ENCODE measurements at places on chromosomes 1 and 21.
A peak's percentile ranks its signal among the peaks of the same experiment; 100 is the strongest.

- DNase-seq = peak; percentile 98
These were observed at the start of gene NDUFV3 for GRCh38 chr21:42892931-42893755. NDUFV3 (plus strand) TSS chr21:42893309; CDS start chr21:42893334, 25 bp downstream.

DNA sequence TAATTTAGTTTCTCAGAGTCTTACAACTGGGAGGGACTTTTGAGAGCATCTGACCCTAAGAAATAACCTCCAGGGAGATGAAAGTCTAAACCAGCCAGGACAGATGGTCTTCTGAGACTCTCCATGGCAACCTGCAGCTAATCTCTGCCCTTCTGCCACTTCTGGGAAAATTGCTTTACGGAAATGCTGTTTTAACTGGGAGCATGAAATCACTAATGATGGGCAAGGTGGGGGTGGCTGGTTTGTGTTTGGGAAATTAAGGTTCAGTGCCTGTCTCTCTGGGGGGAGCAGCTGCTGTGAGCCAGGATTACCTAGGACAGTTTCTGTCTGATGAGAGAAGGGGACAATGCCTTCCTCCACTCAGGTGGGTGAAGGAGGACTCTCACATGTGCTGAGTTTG lies 33.2 kb downstream of the ROR1 start:
- DNase-seq = no peak

- DNase-seq = no peak
These were observed 30.2 kb downstream of the NUCKS1 start for GRCh38 chr1:205719762-205720161.

DNA sequence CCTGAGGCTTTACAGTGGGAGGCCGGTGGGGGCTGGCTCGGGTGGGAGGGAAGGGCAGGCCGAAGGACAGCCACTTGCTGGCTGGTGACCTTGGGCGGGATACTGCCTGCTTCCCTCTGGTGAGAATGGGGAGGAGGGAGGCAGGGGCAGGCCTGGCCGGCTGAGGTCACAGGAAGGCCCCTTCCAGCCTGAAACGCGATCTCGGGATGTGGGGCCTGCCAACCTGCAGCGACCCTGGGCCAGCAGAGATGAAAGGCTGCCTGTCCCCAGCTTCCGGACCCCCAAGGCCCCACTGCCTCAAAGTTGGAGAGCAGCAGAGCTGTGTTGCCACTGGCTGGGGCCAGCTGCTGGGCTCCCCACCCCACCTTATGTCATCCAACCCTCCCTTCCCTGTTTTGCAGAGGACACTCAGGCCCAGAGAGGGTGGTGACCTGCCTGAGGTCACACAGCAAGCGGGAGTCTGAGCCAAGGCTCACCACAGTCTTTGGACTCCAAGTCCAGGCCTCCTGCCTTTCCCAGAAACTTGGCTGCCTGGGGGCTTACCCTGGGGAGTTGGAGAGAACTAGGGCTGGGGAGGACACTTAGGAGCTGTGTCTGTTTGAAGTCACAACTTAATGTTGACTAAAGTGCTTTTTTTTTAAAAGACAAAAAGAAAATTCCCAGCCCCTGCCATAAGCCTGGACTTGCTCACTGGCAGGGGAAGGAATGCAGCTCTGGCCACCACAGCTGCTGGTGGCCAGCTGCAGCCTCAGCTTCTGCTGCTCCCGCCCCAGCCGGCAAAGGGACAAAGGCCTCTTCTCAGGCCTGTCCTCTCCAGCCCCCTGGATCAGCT lies 14.8 kb upstream of the WASF2 start:
- DNase-seq = no peak

GRCh38 chr1:3645666-3646355 lies 4.1 kb downstream of the WRAP73 start:
- DNase-seq = no peak

DNA sequence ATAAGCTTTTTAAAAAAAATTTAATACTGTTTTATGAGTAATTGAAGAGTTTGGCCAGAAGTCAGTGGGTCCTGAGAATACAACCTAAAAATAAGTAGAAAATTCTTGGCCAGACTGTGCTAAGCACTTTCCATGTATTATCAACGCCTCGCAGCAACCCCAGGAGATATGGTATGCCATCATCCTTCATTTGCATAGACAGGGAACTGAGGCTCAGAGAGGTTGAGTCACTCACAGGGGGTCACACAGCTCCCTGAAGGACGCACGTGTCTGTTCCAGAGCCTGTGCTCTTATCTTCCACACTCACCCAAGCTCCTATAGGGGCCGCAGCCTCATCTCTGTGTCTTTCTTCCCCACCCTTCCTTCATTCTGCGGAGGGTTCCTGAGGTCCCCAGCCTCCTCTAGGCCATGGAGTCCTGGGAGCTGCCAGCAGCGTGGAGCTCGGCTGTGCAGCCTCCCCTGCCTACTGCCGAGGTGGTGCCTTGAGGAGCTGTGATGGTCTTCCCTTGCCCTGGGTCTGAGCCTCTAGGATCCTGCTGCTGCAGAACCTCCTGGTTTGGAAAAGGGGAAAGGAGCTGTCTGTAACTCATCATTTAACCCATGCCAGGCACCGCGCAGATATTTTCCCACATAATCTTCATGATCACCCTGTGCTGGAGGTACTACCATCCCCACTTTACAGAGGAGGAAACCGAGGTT lies 30.3 kb upstream of the ECE1 start:
- no peak for DNase-seq

DNA sequence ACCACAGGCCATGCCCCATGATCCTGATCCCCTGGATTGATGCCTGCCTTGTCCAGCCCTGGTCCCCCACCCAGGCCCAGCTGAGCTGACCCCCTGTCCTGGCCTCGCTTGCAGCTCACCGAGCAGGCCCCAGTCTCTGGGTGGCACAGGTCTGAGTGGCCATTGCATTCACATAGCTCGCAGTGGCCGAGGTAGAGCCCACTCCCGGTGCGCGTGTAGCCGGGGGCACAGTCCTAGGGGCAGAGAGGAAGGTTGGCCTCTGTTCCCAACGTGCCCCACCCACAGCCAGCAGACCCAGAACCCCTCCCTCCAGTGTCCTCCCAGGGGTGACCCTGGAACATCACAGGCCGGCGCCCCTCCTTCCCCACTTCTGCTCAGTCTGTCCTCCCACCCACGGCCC lies 51.9 kb downstream of the LDLRAD2 start:
- DNase-seq = no peak

- no peak for DNase-seq
These were observed 68.6 kb upstream of the ANGPTL1 start for GRCh38 chr1:178939338-178940067.

- peak; percentile 35 for DNase-seq
These were observed 34.2 kb downstream of the CAMTA1 start for GRCh38 chr1:6819246-6820040.

DNA sequence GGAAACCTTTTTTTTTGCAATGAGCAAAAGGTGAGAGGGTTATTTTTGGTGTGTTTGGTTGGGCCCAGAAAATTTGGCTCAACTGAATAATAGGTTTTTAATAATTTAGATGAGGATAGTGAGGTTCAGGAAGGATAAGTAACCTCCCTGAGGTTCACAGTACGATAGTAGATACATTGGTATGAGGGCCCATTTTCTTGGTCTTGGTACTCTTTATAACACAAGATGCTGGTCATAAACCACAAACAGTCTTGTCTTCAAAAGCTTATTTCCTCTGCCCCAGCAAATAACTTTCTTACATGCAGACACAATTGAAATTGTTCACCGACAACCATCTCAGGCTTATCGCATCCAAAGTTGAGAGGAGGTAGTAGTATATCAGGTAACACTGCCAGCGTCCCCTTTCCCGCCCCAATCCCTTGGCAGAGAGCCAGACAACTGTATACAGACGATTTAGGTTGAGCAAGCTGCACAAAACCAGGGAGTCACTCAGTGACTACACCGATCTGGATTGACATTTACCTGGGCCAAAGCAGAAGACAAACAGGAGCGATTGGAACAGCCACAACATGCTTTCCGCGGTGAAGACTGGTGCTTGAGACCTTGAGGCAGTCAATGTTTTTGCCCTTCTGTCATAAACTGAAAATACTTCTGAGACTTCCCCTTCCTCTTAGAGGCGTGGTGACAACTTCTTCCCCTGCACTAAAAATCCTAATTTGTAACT lies at the start of gene SLAMF6:
Gene SLAMF6 (minus strand): TSS at position 634 of the 724 bp plus-strand sequence. CDS start 63 bp downstream, at position 571.
- DNase-seq = no peak

DNA sequence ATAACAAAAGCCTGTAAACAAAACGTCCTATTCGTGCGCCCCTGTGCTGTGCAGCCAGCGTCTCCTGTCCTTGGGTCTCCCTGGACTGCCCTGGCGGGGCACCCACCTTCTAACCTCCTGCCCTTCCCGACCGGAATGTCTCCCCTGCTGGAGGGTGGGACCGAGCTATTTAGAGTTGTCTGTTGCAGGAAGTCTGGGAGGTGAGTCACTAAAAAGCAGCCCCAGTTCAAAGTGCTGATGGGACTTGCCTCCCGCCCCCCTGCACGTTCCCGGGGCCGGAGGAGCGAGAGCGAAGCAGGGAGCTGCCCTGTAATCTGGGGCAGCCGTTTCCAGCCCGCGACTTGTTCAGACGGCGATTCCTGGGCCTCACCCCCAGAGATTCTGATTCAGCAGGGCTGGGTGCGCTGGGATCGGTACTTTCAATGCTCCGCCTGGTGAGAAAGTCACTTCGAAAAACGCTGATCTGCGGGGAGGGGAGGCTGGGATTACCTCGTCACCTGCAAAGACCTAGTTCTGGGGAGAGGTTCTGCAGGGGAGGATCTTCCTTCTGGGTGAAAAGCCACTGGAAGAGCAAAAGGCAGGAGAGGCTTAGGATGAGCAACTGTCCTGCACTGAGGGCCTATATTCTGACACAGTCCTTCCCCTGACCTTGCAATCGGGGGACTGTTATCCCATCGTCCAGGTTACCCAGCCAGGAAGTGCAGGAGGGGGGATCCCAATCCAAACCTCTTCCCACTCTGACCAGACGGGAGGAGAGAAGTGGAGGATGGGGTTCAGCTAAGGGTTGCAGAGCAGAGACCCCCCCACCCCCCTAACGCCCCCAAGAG lies 1.2 kb upstream of the DHRS3 start:
- DNase-seq = peak; percentile 74

DNA sequence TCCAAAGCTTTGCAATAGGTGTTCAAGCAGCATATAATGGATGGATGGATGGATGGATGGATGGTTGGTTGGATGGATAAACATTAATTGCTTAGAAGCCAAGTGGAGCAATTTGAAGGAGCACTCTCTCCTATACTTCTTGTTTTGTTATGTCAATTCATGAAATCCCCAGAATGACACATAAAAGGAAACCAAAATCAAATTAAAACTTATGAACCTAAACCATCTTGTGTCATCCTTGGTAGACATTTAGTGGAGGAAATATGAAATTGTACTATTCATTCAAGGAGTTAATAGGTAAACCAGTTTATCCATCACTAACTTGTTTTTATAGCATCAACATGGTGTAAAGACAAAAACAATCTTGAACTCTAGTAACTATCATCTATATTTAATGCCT lies 122.5 kb downstream of the NR5A2 start:
- no peak for DNase-seq

DNA sequence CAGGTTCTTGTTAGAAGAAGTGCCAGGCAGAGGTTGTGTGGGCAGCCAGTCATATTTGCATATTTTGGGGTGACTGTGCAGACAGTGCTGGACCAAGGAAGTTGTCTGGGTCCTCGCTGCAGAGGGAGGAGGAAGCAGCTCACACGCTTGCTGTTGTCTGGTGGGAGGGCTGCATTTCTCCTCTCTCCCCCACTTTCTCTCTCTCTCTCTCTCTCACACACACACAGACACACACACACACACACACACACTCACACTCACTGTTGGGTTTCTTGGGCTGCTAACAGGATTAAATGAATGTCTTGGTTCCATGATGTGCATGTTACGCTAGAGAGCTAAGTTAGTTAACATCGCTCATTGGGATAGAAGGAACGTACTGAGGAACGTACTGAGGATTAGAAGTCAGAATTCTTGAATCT lies 72.9 kb downstream of the AGPAT3 start:
- DNase-seq = no peak

DNA sequence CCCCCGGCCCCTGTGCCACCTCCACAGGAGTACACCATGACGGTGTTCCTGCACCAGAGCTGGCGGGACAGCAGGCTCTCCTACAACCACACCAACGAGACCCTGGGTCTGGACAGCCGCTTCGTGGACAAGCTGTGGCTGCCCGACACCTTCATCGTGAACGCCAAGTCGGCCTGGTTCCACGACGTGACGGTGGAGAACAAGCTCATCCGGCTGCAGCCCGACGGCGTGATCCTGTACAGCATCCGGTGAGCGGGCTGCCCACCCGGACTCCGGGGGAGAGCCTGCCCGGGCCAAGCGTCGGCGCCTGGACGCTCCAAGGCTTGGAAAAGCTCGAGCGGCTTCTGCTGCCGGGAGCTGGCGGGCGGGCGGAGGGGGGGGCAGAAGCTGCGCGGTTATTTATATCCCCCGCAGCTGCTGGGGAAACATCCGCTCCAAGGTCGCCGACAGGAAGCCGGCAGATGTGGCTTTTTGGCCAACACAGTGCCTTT lies 6.4 kb downstream of the GABRD start:
- DNase-seq = no peak

DNA sequence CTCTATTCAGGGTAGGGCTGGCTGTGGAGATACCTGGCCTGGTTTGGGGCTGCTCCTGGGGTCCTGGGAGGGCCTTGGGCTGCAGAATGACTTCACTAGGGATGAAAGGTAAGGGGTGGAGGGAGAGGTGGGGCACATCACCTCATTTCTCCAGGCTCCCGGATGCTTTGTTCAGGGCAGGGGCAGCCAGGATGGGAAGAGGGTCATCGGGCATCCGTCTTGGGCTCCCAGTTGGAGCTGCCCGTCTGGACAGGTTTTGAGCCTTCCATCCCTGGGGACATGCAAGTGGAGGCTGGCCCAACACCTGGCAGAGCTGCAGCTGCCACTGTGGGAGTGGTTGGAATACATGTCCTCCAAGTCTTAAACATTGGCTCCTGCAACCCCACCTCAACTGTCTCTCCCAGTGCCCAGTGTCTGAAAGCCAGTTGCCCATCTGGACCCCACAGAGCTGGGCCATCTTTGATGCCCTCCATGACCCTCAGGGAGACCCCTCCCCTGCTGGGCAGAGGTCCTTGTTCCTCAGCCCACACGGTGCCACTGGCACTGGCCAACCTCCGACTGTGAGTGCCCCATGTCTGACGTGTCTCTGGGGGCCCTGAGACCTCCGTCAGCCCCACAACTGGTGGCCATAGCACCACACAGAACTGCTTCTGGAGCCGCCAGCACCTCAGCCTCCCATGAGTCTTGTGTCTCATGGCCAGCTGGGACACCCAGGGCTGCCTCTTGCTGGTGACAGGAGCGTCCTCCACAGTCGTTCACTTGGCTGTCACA lies 52.8 kb downstream of the TRIM11 start:
- no peak for DNase-seq

GRCh38 chr1:246797597-246797996 lies 73.4 kb downstream of the SCCPDH start:
- DNase-seq = no peak

- DNase-seq = no peak
These were observed 101.7 kb upstream of the ETV3 start for GRCh38 chr1:157239936-157240335.

- DNase-seq = no peak
These were observed 32.1 kb downstream of the LRP8 start for GRCh38 chr1:53295726-53296116.

DNA sequence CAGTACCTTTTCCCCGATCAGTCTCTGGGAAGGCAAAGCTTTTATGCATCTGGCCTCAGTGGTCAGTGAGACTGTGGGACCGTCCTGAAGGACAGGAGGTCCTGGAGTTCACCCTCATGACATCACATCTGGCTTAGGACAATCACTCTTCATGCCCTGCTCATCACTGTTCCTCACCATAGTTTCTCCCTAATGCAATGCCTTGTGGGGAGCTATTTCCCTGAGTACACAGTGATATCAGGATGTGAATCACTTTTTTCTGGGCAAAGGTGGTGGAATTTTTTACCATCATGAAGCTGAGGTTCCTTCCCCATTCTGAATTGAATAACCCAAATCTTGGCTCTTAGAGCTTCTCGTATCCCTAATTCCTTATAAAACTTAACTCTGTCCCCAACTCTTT lies 34.8 kb upstream of the CFAP126 start:
- DNase-seq = no peak

GRCh38 chr1:31645274-31645568 lies 545 bp upstream of the PEF1 start:
- DNase-seq = no peak
